ENCODE measurements at places on chromosomes 3 and 15.

GRCh38 chr3:123753286-123753685, 130.8 kb downstream of the MYLK start:
- DNase-seq: no peak

- DNase-seq: no peak
Measured at GRCh38 chr3:161349529-161350312, 21.6 kb downstream of the SPTSSB start.

GRCh38 chr3:141454906-141455602, 31.8 kb upstream of the RASA2 start:
- DNase-seq: no peak

- no peak for DNase-seq
Measured at GRCh38 chr3:38641461-38642110, 7.9 kb downstream of the SCN5A start.

GRCh38 chr3:16486201-16486600, 27.3 kb downstream of the RFTN1 start:
- DNase-seq: no peak

GRCh38 chr15:90419206-90419605, 31.2 kb downstream of the IQGAP1 start:
- DNase-seq: no peak

DNA sequence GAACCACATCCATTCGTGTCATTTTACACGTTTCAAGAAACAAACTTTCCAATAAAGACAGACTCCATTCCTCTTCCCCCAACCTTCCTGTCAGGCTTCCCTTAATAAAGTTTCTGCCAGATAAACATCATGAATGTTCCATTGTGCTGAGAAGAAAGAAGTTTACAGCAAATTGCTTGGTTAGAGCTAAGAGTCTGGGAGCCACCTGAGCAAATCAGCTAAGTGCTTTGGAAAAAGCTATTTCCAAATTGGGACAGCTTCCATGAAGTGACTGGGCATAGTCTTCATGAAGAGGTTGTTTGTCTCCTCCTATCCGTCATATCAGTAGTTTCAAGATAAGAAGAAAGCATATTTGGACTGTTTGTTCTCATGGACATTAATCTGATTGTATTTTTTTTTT, 77.0 kb downstream of the MAGI1 start:
- DNase-seq: no peak
